ENCODE measurements at places on chromosomes 2 and 18.

- peak; percentile 33 for DNase-seq
Observed at GRCh38 chr2:224241812-224242211, 160.1 kb downstream of the FAM124B start.

- DNase-seq = peak; percentile 85
Observed at GRCh38 chr2:20578895-20579825, 71.7 kb downstream of the HS1BP3 start.

GRCh38 chr2:34747643-34748042, 1148.5 kb upstream of the FAM98A start:
- DNase-seq = no peak

- no peak for DNase-seq
Observed at GRCh38 chr18:3226048-3226447, 6.3 kb upstream of the MYOM1 start.

GRCh38 chr2:223260681-223261080, 208.7 kb downstream of the KCNE4 start:
- peak; percentile 15 for DNase-seq

DNA sequence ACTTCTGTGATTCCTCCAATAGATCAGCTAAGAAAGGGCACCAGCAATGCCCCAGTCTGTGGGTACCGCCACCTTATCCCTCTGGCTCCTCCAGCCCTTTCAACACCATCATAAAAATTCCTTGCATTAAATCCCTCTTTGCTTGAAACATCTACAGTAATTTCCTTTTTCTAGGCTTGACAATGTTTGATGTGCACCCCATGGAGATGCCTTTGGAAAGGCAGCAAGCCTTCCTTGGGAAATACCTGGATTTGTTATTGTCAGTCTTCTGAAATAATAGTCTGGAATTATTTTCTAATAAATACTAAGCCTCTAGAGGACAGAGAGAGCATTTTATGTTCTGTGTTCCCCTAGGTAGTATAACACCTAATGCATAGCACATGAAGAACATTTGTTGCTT, 46.1 kb downstream of the NCKAP5 start:
- DNase-seq = no peak

DNA sequence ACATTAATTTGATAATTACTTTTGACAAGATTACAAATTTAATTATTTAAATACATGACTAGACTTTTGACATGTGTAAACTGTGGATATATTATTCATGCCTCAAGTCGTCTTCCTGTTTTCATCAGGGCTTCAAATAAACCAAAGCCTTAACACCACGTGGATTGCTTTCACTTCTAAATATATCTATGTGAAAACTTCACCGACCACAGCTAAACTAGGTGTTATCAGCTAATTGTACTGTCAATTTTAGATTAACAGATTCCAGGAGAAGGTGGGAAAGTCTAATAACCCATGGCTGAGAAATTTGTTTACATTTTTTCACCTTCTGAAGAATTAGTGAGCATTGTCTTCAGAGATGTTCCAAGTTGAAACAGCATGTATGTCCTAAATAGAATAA, 494.7 kb upstream of the FAM98A start:
- no peak for DNase-seq

- no peak for DNase-seq
Observed at GRCh38 chr2:19866771-19867170, 35.0 kb downstream of the TTC32 start.

- no peak for DNase-seq
Observed at GRCh38 chr2:233088972-233089345, 28.8 kb downstream of the INPP5D start.

- no peak for DNase-seq
Observed at GRCh38 chr2:121776361-121776760, 20.9 kb downstream of the TSN start.

DNA sequence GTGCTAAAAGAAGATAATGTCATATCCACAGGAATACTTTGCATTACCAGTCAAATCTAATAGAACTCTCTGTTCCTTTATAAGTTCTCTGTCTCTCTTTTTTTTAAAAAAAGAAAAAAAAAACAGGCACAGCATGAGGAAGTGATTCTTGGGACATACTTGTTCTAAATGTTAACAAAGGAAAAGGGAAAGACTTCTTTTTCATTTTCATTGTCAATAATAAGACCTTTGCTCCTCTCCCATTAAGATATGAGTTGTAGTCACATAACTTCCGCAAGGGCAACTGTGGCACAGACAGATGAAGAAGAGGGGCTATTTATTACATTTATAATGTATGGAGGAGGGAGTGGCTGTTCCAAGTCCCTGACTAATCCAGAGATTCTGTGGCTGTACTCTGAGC, 4.7 kb downstream of the CD302 start:
- no peak for DNase-seq

GRCh38 chr2:776487-776886, 99.3 kb upstream of the TMEM18 start:
- DNase-seq = no peak

GRCh38 chr2:239436669-239437335, 36.0 kb upstream of the HDAC4 start:
- no peak for DNase-seq

DNA sequence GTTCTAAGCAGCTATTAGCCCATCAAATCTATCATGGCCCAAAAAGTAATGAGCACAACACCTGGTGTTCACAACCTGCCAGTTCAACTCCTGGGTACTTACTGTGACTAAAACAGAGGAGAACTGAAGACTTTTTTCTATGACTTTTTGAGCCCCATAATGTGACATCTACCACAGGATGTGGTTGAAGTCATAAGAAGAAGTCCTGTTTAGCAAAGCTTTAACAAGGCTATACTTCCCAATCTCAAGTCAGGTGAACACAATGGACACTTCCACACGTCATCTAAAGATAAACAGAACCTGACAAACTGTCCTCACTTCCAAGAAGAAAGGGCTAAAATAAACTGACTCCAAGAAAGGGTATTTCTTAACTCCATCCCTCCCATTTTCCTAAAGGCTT, 138.8 kb downstream of the ATAD2B start:
- peak; percentile 60 for DNase-seq

DNA sequence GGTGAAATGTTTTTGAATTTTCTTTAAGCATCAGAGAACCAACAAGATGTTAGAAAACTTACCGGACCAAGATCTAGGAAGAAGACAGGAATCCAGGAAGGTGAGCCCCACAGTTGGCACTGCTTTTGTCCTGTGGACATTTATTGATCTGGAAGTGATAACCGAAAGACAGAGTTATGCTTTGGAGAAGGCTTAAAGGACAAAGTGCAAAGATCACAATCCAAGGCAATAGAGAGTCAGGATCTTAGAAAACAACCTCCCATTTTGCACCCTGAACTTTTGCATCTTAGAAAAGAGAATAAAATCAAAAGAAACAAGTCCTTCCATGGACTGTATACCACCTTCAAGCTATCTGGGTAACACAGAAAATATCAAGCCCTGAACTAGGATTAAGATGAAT, 129.4 kb upstream of the SRD5A2 start:
- no peak for DNase-seq

DNA sequence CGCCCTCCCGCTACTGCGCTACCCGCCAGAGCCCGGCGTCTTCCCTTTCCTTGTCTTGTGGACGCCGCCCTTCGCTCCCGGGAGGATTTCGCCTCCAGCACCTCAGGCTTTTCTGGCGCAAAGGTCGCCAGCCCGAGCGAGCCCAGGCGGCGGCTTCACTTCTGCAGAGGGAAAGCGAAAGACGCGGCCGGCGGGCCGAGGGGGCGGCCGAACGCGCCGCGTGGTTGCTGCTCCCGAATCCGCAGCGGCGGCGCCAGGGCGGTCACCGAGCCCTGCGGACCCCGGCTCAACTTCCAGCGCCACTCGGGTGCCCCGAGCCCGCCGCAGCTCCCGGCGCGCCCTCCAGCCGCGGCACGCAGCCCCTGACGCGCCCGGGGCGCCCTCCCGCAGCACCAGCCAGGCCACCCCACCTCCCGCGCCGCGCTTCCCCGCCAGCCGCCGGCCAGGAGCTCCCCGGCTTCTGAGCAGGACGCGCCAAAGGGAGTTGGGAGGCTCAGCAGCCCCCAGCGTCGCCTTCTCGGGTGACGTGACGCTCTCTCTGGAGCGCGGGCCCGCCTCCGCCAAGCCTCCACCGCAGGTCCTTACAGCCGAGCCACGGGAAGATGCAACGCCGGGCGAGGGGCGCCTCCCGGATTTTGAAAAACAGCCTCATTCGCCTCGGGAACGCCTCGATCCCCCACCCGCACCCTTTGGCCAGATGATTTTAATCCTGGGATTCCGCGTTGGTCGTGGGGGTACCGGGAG, 84.9 kb upstream of the EPB41L3 start:
- no peak for DNase-seq

DNA sequence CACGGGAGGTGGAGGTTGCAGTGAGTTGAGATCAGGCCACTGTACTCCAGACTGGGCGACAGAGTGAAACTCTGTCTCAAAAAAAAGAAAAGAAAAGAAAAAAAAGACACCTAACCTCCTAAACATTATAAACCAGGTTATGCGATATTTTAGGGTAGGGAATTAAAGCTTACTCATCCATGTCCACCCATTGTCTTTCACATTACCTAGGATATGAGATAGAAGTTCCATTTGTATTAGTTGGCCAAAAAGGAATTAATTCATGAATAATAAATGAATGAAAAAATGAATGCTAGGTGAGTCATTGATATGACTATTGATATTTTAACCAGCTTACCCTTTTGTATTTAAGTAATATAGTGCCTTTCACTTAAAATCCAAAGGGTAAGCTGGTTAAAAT, 132.9 kb downstream of the FAM161A start:
- no peak for DNase-seq

- no peak for DNase-seq
Observed at GRCh38 chr2:159067971-159068370, 99.5 kb downstream of the TANC1 start.

- DNase-seq = peak; percentile 69
Observed at GRCh38 chr2:102251042-102251848, 60.1 kb upstream of the IL1RL1 start.

GRCh38 chr2:86068136-86068588, 37.5 kb downstream of the POLR1A start:
- DNase-seq = no peak

- DNase-seq = peak; percentile 2
Observed at GRCh38 chr2:73142937-73143336, 30.2 kb upstream of the RAB11FIP5 start.

GRCh38 chr2:172949522-172949921, 126.1 kb upstream of the MAP3K20 start:
- no peak for DNase-seq

GRCh38 chr2:239889641-239890121, 135.5 kb downstream of the NDUFA10 start:
- DNase-seq = no peak

GRCh38 chr18:55351980-55352714, 235.8 kb downstream of the TCF4 start:
- no peak for DNase-seq

- DNase-seq = peak; percentile 20
Observed at GRCh38 chr2:45885171-45885621, 233.7 kb downstream of the PRKCE start.

DNA sequence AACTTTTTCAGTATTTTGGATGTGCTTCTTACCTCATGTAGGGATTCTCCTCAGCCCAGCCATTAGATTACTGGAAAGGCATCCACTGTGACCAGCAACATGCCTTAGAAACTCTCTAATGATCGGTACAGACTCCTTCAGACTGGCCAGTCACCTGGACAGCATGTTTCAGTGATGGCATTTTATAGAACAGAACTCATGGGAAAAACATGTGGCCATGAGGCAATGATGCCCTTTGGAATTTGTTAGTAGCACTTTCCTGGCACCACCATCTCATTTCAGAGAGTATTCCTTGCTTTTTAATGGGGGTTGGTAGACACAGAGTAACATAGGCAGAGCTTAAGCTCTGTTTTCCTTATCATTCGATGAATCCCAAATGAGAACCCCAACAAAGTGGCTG, 72.1 kb upstream of the FAM98A start:
- DNase-seq = no peak

- DNase-seq = no peak
Observed at GRCh38 chr2:196566961-196567666, 72.4 kb upstream of the CCDC150 start.

DNA sequence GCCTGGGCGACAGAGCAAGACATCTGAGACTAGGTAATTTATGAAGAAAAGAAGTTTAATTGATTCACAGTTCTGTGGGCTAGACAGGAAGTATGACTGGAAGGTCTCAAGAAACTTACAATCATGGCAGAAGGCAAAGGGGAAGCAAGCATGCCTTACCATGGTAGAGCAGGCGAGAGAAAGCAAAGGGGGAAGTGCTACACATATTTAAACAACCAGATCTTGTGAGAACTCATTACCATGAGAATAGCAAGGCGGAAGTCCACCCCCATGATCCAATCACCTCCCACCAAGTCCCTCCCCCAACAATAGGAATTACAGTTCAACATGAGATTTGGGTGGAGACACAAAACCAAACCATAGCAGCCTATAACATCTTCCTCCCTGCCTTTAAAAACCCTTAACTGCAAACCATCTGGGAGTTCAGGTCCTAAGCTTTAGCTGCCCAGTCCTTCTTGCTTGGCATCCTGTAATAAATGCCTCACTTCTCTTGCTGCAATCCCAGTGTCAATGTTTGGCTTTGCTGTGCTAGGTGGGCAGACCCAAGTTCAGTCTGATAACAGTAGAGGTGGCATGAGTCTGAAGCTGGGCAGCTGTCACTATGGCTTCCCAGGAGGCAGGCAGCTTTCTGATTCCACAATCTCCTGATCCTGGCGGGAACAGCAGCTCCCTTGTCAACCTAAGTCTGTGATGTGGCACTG, 11.2 kb upstream of the SP5 start:
- DNase-seq = peak; percentile 12

- peak; percentile 65 for DNase-seq
Observed at GRCh38 chr18:47754311-47755101, 176.0 kb downstream of the SMAD2 start.

DNA sequence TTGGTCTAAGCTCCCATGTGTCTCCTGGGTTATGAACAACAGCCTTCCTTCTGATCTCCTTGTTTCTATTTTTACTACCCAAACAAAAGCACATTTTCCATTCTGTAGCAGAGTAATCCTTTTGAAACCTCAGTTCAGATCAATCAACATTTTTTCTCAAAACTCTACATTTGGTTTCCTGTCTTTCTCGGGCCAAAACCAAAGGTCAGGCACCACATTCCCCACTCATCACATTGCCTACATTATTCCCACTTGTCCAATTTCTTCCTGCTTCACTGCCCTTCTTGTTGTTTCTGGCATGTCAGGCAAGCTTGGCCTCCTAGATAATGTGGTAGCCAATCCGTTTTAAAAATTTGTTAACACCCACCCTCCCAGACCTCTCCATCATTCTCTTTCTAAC, 196.8 kb downstream of the PPP1R1C start:
- no peak for DNase-seq
